Suppressor macrophage treated with lipopolysaccharide for 4 hours (primary cell): ENCODE measurements at places on chromosomes 1 and 21.

DNA sequence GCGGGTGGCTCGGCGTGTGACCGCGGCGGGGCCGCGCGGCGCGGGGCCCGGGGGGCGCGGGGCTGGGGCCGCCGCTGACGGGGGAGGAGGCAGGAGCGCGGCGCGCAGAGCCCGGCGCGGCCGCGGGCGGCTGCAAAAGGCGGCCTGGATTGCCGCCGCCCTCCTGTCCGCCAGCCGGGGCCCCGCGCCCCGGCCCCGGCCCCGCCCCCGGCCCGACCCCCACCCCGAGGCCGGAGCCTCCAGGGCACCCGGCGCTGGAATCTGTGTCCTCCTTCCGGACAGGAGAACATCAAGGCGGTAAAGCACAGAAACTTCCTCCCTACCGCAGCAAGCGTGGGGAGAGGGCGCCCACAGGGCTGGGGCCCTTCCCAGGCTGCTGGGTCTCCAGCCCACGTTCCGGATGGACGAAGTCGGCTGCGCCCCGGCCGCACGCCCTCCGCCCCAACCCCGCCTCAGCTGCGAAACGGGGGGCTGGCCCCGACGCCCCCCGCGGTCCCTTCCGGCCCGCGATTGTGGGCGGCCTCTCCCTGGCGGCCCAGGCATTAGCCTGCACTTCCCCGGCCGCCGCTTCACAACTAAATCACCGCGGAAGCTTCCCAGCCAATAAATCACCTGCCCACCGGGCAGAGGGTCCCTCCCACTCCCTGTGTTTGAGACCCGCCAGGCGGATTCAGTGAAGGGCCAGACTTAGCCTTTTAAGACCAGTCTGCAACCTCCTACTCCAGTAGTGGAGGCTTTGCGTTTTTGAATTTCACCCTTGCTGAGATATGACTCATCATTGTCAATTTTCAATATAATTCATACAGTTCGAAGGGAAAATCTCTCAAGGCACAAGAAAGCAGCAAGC is 106.0 kb downstream of the SLC45A1 start:
- peak; percentile 37 for DNase-seq

DNA sequence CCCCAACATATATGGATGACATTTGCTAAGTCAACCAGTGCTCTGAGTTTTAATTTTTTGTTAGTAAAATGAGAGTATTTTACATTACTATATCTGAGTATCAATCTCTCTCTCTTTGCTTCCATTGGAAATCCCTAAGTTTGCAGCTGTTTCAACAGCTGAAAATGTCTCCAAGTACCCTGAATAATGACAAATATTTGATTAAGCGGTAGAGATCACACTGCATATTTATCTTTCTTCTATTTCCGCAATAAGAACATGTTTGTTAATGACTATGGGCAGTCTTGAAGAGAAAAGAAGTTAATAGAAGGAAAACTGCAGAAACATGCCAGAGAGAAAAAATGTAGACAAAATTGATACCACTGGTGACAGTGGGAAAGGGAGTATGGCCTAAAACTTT is 1117.5 kb downstream of the NCAM2 start:
- DNase-seq: no peak

GRCh38 chr1:11478571-11479374 is at the start of gene DISP3:
TSS of gene DISP3 (plus strand) at chr1:11479155. CDS start at chr1:11500993, 21,838 bp downstream.
- DNase-seq: peak; percentile 68

DNA sequence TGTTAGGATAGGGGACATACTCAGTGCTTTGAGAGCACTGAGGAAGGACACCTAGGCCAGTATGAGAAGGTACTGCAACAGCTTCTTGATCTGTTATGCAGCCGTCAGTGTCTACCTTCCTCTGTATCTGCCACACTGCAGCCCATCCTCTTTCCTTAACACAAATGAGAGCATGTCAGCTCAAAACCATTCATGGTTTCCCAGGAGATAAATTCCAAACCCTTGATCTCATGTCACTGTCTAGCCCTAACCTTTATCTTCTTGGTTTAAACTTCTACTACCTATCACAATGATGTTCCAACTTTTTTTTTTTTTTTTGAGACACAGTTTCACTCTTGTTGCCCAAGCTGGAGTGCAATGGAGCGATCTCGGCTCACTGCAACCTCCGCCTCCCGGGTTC is 1.4 kb downstream of the ZMYND12 start:
- DNase-seq: no peak

DNA sequence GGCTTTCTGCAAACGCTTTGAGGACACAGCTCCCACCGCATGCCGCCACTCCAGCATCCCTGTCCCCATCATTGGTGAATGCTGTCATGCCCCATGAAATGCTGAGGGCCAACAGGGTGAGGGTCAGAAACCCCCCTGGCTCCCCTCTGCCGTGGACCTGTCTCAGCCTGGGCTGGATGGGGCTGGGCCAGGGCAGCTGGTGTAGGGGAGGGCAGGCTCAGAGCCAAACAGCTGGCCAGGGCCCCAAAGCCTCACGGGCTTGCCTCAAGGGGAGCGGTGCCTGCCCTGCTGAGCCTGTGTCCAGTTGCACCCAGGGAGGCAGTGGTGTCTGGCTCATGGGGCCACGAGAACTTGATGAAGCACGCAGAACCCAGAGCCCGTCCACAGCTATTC is 49.7 kb downstream of the S100B start:
- no peak for DNase-seq

DNA sequence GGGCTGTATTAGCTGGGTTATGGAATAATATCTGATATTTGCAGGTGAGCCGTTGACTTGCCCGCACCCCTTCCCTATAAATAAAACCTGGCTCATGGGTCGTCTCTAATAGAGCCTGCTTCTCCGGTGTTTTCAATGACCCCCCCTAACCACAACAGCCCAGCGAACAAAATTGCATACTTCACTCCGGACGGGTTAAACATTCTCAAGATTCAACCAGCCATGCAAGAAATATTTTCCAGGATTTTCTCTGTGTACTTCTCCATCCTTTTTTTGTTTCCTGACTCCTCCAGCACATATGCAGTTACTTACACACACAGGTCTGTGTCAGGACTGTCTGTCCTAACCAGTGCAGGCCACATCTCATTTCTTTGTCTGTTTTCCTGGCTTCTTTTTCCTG is 267.7 kb downstream of the ZNF648 start:
- DNase-seq: no peak

- no peak for DNase-seq
Observed at GRCh38 chr1:212355230-212355969, 59.3 kb downstream of the PACC1 start.

- DNase-seq: no peak
Observed at GRCh38 chr1:46800742-46801141, 1.9 kb downstream of the CYP4B1 start.

GRCh38 chr21:23822760-23823159 is 1784.5 kb downstream of the MRPL39 start:
- no peak for DNase-seq

DNA sequence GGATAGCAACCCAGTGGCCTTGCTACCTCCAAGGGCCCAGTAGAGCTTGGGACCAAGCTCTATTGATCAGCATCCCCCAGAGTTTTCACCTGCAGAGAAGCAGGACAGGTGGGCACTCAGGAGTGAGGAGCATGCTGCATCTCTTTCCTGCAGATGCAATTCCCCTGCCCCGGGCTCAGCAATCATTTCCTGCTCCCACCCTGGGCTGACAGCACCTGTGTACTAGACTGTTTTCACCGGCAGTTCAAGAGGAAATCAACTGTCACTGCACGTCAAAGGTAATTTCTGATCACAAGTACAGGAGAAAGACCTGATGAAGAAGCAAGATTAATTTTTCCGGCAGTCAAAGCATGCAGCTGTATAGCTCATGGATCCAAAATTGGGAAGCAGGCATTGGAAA is 8.8 kb upstream of the NT5C1A start:
- no peak for DNase-seq

GRCh38 chr21:42622284-42622683 is 31.1 kb upstream of the PDE9A start:
- DNase-seq: no peak

DNA sequence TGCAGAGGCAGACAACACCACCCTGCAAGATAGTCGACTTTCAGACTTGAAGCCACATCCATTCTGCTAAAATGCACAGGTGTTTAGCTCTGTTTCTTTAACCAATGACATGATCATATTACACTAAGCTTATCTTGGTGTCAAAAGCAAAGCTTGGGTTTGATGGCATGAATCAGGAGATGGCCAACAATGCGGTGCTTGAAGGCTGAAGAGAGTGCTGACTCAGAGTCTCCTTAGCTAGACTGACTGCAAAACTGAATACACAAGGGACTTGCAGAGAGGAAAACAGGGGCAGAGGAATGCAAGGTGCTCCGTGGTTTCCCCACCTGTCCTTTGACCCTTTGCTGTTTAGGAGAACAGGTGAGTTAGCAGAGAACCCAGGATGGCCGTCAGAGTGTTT is 262.6 kb downstream of the SIPA1L2 start:
- no peak for DNase-seq

GRCh38 chr1:222632749-222633148 is 14.9 kb downstream of the MIA3 start:
- no peak for DNase-seq

DNA sequence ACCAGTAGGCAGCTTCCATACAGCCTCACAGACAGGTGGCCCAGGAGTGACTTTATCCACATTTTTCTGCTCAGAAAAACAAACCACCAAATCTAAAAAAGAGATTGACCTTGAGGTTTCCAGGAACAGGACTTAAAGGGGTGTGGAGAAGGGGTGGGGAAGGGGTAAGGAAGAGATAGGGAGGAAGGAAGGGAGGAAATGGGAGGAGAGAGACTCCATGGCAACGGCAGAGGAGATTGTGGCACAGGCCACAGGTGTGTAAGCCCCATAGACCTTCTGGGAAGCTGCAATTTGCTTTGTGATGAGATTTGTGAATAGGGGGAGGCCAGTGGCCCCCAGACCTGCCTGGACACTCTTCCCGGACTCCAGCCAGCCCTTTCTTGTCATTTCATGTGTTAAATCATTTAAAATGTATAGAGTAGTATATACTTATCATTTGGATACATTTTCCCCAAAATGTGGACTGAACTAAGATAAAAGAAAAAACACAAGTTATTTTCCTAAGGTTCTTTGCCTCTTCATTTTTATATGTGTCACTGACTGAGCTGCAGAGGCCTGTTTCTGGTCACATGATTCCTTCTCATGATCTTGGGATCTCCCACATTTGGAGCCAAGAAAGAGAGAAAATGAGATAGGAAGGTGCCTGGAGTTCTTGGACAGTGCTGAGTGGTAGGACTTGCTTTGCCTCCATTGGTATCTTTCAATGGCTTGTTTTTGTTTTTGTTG is 55.5 kb downstream of the CLIC6 start:
- no peak for DNase-seq

- DNase-seq: no peak
Observed at GRCh38 chr1:108644984-108645383, 15.9 kb downstream of the HENMT1 start.

GRCh38 chr21:24050231-24050630 is 1557.0 kb downstream of the MRPL39 start:
- peak; percentile 2 for DNase-seq

- no peak for DNase-seq
Observed at GRCh38 chr1:25550683-25551310, 7.4 kb downstream of the LDLRAP1 start.

- no peak for DNase-seq
Observed at GRCh38 chr21:32447224-32447623, 34.7 kb downstream of the EVA1C start.

DNA sequence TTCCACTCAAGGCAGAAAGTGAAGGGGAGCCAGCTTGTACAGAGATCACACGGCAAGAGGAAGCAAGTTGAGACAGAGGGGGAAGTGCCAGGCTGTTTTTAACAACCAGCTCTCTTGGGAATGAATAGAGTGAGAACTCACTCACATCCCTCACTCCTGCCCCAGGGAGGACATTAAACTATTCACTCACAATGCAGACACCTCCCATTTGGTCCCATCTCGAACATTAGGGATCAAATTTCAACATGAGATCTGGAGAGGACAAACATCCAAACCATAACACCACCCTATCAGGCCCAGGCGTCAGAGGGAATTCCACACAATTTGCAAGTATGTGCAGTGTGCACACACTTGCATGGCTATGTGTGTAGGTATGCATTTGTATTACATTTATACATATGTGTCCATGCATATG is 62.7 kb downstream of the DMAP1 start:
- peak; percentile 48 for DNase-seq

GRCh38 chr1:207156095-207156494 is 52.1 kb downstream of the C4BPA start:
- DNase-seq: peak; percentile 59

GRCh38 chr1:58812926-58813325 is 29.1 kb upstream of the JUN start:
- no peak for DNase-seq

- DNase-seq: peak; percentile 61
Observed at GRCh38 chr1:236147521-236148469, 5.5 kb downstream of the GPR137B start.

DNA sequence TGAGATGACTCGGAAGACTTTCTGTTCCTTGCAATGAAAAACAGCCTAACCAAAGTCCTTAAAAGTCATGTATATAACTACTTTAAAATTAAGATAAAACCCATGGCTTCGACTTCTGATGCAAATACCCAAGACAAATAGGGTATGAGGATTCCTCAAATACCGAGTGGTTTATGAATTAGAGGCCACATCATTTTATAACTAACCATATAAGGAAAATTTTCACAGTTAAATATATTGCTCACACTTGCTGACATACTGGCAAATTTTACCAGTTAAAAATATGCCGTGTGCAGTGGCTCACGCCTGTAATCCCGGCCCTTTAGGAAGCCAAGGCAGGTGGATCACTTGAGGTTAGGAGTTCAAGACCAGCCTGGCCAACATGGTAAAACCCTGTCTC is 5.4 kb downstream of the RERE start:
- DNase-seq: no peak

GRCh38 chr1:172473302-172473701 is 29.4 kb upstream of the PIGC start:
- peak; percentile 69 for DNase-seq

DNA sequence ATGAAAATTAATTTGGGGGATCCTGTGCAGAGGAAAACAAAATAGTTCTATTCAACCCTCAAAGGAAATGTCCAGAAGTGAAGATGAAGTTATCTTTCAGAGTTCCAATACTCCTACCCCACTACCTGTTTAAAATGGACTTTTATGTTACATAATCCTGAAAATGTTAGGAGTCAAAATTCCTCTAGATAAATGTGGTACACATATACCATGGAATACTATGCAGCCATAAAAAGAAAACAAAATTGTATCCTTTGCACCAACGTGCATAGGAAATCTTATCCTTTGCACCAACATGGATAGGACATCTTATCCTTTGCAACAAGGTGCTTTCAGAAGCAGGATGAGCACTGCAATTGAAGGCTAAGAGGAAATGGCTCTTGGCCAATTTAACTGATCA is 245.2 kb downstream of the LTN1 start:
- DNase-seq: no peak

DNA sequence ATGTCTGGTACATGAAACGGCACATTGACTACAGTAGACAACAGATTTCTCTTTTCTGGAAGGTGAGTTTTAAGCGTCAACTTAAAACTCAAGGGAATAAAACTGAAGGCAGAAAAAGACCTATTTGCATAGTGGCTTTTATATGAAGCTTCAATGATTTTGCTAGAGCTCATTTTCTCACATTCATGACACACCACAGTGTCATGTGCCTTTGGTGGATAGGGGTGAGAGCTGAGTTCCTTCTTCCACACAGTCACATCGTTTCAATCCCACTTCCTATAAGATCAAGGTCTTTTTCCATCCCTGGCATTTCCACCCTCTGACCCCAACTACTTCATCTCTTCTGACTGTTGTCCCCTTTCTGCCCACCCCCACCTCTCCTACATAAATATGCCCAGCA is 31.0 kb downstream of the IL12RB2 start:
- peak; percentile 68 for DNase-seq

GRCh38 chr1:14650951-14651350 is 52.5 kb downstream of the KAZN start:
- DNase-seq: no peak
